Pulmonary artery endothelial cell (primary cell): ENCODE measurements at places on chromosomes 6 and 20.

- DNase-seq, result no peak
These were observed 129.1 kb upstream of the PTPRT start for GRCh38 chr20:43318755-43319297.

- peak; percentile 97 for DNase-seq
These were observed 10.0 kb downstream of the SLCO4A1 start for GRCh38 chr20:62652041-62652893.

- DNase-seq, result no peak
These were observed 50.2 kb downstream of the RREB1 start for GRCh38 chr6:7157752-7158616.

- DNase-seq, result no peak
These were observed 40.4 kb downstream of the CEBPB start for GRCh38 chr20:50230871-50231560.

- DNase-seq, result peak; percentile 62
These were observed 3.4 kb upstream of the SYS1 start for GRCh38 chr20:45359406-45360148.

DNA sequence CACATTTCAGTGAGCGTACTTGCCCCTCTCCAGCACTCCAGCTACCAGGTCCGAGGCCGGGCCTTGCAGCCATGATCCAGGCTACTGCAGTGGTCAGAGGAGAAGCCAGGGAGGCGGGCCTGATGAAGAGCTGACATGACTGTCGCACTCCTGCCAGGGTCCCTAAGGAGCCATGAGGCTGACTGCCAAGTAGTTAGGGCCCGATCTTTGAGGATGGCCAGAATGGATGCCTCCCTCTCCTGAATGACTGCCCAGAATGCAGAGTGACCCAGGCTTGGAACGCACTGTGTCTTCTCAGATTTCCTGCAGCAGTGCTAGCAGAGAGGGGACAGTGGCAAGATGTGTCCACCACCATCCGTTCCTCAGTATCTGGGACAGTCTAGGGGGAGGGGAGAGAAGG, 24.7 kb upstream of the LRFN2 start:
- no peak for DNase-seq

DNA sequence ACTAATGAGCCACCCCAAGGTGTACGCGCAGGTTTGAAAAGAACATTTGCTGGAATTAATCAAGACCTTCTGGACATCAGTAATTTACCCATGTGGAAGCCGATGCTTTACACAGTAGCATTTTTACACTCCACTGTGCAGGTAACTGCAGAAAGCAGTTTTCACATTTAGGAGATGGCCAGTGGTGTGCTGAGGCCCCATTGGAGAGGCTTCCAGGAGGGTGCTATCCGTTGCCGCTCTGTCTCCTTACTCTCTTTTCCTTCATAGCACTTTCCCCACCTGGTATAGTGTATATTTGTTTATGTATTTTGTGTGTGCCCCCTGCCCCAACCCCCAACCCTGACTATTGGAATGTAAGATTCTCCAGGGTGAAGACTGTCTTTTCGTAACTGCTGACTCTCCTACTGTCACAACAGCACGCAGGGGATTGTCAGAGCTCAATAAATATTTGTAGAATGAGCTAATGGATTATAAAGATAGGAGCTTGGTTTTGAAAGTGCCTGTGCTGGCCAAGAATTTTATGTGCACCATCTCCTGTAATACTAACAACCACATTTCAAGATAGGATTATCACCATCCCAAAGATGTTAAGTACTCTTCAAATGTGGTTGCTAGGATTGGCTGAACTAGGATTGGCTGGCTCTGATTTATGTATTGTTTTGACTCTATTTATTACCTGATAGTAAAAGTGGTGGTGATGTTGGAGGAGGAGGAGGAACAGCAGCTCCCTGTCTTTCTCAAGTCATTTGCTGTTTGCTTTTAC, 74.0 kb upstream of the GLP1R start:
- DNase-seq, result no peak

- DNase-seq, result no peak
These were observed 7.7 kb upstream of the ZKSCAN8 start for GRCh38 chr6:28134015-28134414.

DNA sequence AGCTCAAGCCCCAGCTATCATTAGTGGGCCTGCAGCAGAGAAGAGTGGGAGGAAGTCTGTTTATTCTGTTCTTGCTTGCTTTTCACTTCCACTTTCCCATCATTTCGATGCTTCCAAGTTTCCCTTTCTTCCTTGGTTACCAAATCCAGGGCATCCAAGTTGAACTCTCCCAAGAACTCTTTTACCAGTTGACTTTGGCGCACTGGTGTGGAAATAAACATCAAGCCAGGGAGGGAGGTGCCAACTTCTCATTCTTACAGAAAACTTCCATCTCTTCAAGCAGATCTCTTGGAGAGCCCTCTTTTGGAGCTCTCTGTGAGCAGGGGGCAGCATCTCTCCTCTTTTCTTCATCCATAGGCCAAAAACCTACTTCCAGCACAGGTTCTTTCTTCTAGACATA, 85.7 kb upstream of the RGS17 start:
- DNase-seq, result no peak

DNA sequence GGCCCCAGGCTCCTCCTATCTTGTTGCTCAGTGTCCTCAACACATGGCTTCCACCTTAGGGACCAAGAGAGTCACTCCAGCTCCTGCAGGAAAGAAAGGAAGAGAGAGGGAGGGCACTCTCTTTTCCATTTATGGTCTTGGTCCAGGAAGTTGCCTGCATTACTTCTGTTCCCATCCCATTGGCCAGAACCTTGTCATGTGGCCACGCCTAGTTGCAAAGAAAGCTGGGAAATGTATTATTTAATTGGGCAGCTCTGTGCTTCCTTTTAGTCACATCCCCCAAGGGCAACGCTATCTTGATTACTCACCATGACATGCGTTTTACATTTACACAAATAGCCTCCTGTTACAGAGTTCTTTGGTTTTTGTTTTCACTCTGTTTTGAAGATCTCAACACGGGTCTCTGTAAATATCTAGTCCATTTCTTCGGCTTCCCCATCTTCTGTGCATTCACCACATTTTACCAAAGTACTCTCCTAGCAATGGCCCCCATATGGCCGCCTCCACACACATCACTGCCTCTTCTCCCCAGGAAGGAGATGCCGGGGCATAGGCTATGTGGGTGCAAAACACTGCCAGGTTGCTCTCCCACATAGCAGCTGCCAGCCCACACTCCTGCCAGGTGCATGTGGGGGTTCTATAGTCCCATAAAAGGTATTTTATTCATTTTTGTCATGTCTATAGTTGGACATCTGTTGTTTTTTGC, 35.7 kb upstream of the ZMYND8 start:
- peak; percentile 81 for DNase-seq

DNA sequence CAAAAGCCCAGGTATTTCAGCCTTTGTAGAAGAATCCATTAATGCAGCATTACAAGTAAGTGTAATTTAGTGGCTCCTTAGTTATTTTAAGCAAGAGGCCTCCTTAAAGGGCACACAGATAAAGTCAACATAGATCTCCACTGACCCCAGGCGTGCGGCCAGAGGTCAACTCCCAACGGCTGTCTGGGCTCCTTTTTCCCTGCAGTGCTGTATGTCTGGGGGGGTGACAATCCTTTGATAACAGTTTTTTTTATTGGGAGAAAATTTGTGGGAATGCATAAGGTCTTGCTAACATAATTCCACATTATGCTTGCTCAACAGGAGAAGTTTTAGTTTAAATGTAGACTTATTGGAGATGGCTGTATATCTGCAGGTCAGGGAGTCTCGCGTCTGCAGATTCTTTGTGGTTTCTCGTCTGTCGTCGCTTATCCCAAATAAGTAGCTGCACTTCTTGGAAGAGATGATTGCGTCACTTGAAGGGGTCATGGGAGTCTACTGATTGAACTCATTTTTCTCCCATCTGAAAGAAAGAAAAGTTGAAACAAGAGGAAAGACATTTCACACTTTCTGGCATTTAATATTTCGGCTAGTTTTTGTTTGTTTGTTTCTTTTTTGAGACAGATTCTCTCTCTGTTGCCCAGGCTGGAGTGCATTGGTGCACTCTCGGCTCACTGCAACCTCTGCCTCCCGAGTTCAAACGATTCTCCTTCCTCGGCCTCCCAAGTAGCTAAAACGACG, 151.7 kb upstream of the AKAP12 start:
- no peak for DNase-seq

DNA sequence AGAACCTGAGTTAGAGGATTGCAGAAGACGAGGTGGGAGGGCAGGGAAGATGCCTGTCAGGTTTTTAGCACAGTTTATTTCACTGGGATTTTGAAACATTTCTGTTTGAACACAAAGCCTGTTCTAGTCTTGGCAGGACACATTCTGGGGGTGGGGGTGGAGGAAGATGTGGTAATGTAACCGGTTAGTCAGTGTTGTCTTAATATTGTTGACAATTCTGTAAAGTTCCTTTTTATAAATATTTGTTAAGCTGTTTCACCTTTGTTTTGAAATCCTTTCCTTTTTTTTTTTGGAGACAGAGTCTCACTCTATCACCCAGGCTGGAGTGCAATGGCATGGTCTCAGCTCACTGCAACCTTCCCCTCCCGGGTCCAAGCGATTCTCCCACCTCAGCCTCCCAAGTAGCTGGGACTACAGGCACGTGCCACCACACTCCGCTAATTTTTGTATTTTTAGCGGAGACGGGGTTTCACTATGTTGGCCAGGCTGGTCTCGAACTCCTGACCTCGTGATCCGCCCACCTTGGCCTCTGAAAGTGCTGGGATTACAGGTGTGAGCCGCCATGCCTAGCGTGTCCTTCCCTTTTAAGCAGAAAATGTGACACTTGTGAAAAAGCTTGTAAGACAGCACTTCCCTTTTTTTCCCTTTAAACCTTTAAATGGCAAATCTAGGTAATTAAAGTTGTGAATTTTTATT, 20.2 kb downstream of the SLC9A8 start:
- no peak for DNase-seq

- DNase-seq, result no peak
These were observed 1.1 kb upstream of the PANK2 start for GRCh38 chr20:3887876-3888620.

GRCh38 chr6:17709476-17709875, 2.8 kb upstream of the NUP153 start:
- DNase-seq, result no peak

GRCh38 chr6:78580923-78581322, 286.4 kb upstream of the IRAK1BP1 start:
- DNase-seq, result no peak

- DNase-seq, result no peak
These were observed 123.1 kb downstream of the ARID1B start for GRCh38 chr6:156900292-156900691.

DNA sequence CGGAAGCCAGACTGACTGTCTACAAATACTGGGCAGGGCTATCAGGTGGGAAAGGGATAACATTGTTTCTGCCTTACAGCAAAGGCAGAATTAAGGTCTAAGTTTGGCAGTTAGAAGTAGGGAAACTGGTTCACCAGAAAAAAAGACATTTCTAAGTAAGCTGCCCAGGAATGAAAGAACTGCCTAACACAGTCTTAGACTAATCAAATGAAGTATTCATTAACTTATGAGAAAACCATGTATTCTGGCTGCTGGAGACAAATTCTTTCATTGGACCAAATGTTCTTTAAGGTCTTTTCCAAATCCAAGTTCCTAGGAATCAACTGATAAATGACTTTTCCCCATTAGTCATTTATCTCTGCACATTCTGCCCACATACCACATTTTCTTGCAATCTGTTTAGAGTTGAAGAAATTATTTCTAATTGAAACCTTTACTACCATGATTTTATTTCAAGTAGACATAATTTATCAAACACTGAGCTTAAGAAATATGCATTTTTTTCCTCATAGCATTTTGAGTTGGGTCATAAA, 120.3 kb upstream of the OGFRL1 start:
- DNase-seq, result no peak

DNA sequence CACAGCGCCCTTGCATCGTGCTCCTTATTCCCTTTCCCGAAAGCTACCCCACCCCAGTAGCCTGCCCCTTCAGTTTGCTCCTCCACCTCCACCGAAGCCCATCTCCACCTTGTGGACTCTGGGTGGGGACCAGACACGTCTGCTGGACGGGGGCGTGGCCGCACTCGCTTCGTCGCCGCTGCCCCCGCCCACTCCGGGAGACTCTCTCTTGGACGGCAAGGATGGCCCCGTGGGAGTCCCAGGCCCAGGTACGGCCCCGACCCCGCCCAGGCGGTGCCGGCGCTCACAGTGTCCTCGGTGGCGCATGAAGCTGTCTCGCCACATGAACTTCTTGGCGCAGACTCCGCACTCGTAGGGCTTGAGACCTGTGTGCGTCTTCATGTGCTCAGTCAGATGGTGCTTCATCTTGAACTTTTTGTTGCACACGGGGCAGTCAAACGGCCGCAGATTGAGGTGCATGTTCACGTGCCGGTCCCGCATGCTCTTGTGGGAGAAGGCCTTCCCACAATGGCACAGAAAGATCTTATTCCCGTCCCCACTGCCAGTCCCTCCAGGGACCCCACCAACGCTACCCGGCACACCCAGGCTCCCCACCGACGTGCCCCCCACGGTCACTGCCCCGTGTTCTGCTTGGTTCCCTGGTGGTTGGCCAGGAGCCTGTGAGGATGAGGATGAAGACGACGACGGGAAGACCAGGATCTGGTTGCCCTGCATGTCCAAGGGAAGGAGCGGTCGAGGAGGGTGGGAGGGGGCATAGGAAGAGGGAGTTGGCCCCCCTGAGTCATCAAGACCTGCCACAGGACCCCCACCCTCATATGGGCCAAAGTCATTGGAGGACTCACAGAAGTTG, 1.3 kb upstream of the TAPBP start:
- DNase-seq, result no peak

DNA sequence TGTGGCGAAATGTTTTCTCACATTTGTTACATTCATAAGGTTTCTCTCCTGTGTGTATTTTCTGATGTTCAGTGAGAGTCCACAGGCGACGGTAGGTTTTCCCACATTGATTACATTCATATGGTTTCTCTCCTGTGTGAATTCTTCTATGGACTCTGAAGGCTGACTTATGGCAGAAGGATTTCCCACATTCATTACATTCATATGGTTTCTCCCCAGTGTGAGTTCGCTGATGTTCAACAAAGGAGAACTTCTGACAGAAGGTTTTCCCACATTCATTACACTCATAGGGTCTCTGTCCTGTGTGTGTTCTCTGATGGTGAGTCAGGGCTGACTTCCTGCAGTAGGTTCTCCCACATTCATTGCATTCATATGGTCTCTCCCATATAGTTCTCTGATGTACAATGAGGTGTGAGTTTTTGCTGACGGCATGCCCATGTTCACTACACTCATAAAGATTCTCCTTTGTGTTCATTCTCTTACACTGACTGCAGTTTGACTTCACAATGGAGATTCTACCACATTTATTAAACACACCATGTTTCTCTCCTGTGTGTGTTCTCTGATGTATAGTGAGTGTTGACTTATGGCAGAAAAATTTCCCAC, 11.9 kb downstream of the ZNF334 start:
- DNase-seq, result no peak

DNA sequence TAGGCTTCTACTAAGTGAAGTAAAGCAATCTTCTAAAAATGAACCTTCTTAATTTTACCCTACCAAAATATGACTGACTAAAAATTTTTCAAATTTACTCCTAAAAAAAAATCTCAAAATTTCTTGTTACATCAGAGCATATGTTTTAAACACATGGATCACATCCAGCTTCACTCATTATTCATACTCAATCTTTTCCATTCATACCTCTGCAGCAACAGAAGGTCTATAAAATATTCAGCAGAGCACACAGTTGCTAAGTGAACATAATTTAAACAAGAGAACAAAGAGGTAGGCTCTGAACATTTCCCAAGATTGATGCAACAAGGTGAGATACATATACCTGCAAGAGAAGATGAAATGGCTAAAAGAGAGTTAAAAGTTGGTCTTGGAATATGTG, 213.9 kb downstream of the SOD2 start:
- no peak for DNase-seq
